Activated CD8-positive, alpha-beta memory T cell treated with anti-CD3 and anti-CD28 coated beads for 48 hours (primary cell): ENCODE measurements at places on chromosomes 2 and 18.

GRCh38 chr2:28956415-28956826 is 24.7 kb upstream of the TOGARAM2 start:
- DNase-seq = peak; percentile 12

DNA sequence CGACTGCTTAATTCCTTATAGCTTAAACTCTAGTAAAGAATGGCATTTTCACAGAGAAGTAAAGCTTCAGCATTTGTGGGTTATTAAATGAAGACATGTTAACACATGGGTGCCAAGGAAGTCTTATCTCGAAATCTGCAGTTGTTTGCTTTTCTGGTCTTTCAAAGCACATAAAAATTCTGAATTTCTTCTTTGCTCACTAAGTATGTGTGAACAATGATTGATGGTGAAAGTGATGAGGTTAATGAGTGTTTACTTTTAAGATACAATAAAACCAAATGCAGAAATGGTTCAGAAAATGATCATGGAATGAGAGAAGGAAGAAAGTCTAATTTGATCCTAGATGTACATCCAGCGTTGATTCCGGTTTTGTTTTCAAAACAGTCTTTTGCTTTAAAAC is 234.6 kb upstream of the RAB12 start:
- no peak for DNase-seq

- DNase-seq = no peak
Measured at GRCh38 chr2:240346753-240347372, 88.6 kb upstream of the GPC1 start.

DNA sequence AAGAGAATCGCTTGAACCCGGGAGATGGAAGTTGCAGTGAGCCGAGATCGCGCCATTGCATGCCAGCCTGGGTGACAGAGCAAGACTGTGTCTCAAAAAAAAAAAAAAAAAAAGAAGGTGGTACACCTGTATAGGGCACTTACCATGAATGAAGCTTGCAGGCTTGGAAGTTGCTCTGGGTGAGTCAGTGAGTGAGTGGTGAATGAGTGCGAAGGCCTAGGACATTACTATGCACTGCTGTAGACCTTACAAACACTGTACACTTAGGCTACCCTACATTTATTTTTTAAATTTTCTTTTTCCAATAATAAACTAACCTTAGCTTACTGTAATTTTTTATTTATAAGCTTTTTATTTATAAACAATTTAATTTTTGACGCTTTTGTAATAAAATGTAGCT is 78.4 kb upstream of the ATG16L1 start:
- DNase-seq = no peak

- DNase-seq = no peak
Measured at GRCh38 chr2:191049728-191050639, 36.0 kb upstream of the STAT1 start.

DNA sequence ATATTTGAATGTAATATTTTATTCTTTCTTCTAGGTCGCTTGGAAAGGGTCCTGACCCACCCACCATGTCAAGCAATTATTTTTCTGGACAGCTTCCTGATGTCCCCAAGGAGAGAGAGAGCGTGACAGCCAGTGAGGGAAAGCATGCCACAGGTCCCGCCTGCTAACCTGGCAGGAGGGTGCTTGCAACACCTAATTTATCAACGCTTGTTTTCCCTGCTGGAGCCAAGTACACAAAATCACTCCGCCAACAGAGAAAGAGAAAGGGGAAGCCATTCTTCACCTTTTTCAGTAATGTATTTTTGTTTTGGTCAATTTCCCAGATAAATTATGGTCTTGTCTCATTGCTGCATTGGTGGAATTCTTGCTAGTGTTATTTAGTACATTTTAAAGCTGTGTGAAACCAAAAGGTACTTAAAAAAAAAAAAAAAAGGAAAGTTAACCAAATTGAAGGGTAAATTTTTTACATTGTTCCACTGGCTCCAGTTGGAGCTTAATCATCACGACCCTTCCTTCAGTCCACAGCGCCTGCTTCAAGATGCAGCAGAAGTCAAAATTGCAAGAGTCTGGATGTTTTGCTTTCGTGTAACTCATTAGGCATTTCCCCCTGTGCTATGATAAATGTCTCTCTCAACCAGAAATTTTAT is 88.5 kb upstream of the COPS8 start:
- no peak for DNase-seq

DNA sequence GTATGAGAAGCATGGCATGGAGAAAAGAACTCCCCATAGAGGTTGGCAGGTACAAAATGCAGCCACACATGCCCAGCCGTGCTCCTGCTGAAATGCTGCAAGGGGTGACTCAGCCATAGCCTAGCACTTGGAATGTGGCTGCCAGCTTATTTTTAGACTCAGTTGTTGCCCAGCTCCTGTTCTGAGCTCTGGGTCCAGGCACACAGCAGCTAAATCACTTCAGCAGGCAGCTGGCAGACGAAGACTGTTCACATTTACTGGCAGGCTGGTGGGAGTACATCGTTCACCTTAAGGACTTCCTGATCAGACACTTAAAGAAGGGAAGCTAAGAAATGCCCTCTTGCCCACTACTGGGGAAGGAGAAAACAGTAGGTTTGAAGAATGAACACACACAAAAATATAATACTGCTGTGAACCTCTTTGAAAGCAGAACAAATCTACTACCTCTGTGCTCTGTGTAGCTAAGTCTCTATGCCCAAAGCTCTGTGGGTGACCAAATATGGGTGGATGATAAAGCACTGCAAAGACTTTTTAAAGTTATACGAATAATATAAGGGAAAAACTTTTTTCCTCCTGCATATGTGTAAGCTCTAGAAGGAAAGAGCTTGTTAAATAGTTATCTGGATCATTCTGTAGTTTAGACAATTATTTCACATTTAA is 146.1 kb downstream of the LNPK start:
- no peak for DNase-seq

- no peak for DNase-seq
Measured at GRCh38 chr2:38233231-38233983, 143.7 kb downstream of the ATL2 start.

DNA sequence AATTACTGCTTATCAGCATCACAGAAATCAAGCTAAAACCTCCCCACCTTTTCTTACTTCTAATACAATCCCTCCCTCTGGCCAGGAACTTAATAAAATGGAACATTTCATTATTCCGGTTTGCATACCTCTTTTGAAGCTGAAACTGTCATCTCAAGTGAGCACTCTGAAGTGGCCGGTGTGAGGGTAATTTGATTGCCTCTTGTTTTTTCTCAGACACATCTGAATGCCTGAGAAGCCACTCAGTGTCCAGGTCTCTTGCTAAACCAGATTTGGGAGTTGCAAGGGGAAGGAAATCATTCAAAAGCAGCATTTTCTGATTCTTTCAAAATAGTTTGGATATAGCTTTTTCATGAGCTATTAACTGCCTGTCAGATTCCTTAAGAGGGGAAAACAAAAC is 190.3 kb downstream of the C1D start:
- DNase-seq = no peak

- no peak for DNase-seq
Measured at GRCh38 chr2:165772183-165772582, 21.9 kb downstream of the GALNT3 start.

GRCh38 chr2:215882689-215883088 is 130.7 kb downstream of the MREG start:
- no peak for DNase-seq

GRCh38 chr18:63445037-63445436 is 22.8 kb upstream of the VPS4B start:
- no peak for DNase-seq

GRCh38 chr18:31722369-31722957 is 38.1 kb upstream of the B4GALT6 start:
- peak; percentile 39 for DNase-seq

DNA sequence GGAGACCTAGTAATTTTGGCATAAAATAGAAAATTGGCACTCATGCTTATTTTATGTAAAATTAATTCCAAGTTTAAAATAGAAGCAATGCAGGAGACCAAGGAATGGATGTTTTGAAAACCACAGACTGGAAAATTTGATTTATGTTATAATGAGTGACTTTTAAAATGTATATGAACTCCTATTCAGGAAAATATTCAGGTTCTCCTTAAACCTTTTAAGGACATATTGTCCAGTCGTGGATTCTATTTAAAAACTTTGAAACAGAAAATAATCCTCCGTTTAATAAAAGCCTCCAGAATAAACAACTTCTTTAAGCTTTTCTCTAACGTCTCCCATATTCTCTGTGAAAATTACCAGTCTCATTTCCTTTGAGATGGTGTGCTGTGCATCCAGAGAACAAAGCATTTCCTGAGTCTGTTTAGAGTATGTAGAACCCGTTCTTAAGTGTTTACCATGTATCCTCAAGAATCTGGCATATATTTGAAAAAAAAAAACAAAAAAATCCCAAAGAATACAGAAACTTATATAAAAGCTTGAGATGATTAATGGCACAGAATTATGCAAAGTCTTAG is 8.6 kb upstream of the YES1 start:
- DNase-seq = no peak

- no peak for DNase-seq
Measured at GRCh38 chr18:76983613-76984051, 149.0 kb downstream of the MBP start.

DNA sequence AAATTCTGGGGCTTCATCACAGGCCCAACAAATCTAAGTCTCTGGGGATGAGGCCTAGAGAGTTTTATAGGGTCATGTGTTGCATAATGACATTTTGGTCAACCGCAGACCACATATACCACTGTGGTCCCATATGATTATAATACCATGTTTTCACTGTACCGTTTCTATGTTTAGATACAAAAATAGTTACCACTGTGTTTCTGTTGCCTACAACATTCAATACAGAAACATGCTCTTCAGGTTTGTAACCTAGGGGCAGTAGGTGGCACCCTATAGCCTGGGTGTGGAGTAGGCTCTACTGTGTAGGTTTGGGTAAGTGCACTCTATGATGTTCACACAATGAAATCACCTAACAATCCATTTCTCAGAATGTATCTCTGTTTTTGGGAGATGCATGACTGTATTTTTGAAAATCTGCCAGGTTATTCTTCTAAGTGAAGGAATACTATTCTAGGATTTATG is 485.2 kb downstream of the PTPRM start:
- DNase-seq = no peak

DNA sequence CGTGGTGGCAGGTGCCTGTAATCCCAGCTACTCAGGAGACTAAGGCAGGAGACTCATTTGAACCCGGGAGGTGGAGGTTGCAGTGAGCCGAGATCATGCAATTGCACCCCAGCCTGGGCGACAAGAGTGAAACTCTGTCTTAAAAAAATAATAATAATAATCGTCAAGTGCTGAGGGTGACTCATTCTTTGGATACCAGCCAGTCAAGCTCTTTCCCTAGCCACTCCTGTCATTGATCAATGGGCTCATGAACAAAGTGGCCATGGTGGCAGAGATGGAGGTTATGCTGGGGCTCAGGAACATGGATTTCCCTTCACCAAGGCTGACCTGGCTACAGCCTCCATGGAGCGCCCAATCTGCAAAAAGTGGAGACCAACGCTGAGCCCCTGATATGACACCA is 94.5 kb upstream of the HAAO start:
- DNase-seq = no peak

GRCh38 chr2:155266583-155266982 is 568.1 kb downstream of the KCNJ3 start:
- DNase-seq = no peak

DNA sequence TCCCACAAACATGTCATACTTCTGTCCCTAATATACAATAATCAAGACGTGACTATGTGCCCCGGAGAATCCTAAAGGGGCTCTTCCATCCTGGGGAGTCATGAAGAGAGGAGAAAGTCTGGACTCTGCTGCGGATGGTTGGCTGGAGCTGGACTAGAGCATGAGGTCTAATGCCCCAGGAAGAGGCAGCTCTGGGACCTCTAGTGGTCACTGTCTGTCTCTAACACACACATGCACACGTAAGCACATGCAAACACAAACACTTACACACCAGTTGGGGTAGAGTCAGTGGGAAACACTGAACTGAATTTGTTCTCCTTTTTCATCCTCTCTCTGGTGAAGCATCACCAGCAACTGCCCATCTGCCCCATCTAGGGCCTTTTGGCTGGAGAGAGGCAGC is 271.6 kb downstream of the TDRD15 start:
- no peak for DNase-seq

GRCh38 chr2:104658144-104658835 is 195.6 kb upstream of the POU3F3 start:
- DNase-seq = no peak

DNA sequence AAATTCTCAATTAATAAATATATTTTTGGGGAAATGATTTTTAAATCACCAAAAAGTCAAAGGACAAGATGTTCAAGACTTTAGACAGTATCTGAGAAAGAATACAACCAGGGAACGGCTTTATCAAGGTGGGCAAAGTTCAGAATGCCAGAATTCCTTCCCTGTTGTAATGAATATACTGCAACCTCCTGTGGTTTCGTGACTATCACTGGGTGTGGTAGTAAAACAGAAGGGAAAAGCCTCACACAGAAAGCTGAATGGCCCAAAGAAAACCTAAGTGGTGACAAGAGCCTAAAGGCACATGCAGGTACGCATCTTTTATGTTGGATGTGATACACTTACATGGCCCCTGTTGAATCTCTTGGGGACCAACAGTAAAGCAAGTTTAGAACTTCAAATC is 37.1 kb downstream of the MBD2 start:
- DNase-seq = no peak

DNA sequence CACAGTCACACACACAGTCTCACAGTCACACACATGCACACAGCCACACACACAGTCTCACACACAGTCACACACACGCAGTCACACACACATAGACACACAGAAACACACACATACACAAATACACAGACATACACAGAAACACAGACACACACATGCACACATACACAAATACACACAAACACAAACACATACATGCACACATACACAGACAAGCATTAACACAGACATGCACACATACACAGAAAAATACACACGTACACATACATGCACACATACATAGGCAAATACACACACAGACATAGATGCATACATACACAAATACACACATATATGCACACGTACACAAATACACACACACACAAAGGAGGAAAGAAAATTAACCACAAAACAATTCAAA is 150.5 kb downstream of the ALK start:
- DNase-seq = no peak

DNA sequence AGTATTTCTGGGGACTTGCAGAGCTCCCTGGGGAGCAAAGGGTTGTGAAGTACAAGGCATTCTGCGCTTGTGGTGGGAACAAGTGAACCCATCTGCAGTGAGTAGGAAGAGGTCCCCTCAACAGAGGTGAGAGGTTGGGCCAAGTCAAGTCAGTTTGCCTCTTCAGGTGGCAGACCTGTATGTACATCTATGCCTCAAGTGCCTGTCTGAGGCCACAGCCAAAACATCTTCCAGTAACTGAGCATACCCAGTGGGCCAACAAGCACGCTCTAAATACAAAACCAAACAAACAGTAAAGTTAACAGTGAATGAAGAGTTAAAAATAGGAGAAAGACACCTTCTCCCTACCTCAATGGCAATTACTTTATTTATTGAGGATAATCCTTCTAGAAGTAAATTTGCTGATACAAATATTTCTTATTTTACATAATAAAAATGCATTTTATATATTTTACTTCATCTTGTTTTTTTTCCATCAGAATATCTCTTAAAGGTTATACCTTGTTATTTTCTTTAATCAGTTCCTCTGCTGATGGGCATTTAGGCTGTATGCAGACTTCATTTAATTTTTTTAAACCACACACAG is 2.5 kb downstream of the GYPC start:
- no peak for DNase-seq
